Activated CD4-positive, alpha-beta T cell treated with anti-CD3 and anti-CD28 coated beads, Interleukin-10, Interleukin-2, amounts not matched to agents 100 ng/mL and 50 ng/mL, durations not matched to agents 16 hours and 8 hours (primary cell): ENCODE measurements at places on chromosomes 11 and 22.

DNA sequence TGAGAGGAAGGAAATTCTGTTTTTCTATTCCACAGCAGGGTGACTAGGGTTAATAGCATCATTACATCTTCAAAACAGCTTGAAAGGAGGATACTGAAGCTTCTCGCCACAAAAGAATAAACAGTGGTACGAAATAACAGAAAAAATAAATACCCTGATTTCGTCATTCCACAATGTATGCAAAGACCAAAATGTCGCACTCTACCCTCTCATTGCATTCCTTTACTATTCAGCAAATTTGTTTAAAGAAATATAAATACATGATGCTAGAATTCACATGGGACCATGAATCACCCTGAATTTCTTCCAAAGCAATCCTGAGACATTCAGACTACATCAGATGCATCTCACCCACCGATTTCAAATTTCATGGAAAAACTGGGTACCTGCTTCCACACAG, 112.3 kb upstream of the TOP3B start:
- DNase-seq, result no peak

DNA sequence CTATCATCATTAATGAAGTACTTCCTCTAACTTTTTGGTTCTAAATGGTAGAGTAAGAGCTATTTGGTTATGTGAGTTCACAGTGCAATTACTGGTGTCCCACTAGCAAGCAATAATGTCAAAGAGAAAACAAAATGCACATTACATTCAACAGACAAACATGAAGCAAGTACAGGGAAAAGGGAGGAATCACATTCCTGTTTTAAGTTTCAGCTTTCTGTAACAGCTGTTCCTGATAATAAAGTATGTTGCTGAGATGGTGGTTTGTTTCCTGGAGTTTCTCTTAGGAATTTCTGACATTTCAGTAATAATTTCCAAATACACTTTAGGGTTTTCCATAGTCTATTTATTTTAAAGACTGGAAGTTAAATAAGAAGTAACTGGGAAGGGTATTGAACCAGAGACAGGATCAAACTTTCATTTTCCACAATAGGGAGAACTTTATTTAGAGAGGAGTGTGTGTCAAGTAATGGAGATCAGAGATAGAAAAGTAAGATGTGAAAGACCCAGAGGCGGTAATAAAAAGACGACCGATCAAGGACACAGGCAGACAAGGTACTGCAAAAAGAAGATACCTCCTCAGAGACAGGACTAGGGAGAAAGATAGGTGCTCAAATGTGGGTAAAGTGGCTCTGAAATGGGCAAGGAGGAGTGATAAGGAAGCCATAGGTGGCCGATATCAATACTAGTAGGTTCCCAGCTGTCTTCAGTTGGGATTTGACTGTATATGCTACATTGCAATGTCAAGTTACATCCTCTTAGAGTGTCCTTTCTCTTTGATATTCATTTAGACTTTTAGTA, 20.8 kb upstream of the CLNS1A start:
- DNase-seq, result no peak

DNA sequence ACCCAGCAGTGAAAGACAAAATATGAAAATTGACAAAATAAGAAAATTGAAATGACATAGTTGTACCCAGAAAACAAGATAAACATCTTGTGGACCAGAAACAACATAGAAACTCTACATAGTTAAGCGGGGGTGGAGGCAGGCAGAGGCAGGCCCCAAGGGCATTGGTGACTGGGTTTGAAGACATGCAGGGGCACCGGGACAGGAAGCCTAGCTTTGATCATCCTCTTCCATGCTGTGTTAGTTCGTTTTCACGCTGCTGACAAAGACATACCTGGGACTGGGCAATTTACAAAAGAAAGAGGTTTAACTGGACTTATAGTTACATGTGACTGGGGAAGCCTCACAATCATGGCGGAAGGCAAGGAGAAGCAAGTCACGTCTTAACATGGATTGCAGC, 33.5 kb upstream of the CRTAM start:
- DNase-seq, result no peak

DNA sequence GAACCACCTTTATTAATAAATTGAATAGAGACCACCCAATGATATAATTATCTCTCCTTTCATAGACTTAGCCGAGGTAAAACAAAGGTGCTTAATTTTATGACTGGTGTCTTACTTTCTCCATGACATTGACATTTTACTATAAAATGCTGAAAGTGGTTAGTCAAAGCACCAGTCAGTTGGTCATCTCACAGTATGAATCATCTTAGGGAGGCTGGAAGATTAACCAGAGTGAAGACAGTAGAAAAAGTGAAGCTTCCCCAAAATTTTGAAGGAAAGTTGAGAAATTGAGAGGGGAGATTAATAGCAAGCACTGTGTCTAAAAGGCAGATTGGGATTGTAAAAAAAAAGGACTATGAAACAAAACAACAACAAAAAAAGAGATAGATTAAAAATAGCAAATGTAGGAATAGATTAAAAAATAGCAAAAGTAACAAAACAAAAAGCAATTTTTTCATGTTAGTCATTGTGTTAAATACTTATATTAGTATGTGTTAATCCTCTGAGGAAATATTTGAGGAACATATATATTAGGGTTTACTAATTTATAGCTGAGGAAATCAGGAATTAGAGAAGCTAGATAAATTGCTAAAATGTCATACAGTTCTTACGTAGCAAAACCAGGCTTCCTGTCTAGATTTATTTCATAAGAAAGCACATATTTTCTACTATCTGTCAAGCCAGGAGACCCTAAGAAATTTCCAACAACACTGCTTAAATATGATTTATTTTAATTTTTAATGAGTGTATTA, 557.3 kb upstream of the ANO5 start:
- no peak for DNase-seq

DNA sequence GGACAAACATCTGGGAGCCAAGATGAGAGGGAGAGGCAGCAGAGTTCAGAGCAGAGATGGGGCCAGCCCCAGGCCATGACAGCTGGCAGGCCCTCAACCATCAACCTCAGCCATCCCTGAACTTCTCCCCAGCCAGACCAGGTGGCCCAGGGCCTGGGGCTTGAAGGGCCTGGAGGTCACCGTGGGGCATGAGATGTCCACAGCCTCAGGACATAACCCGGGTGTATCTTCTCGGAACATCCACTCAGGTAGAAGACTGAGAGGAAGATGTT, 12.4 kb upstream of the SLC39A13 start:
- no peak for DNase-seq
